ENCODE measurements at places on chromosomes 1 and 21.

GRCh38 chr1:183461350-183461749 lies 10.9 kb upstream of the SMG7 start:
- peak; percentile 2 for DNase-seq

DNA sequence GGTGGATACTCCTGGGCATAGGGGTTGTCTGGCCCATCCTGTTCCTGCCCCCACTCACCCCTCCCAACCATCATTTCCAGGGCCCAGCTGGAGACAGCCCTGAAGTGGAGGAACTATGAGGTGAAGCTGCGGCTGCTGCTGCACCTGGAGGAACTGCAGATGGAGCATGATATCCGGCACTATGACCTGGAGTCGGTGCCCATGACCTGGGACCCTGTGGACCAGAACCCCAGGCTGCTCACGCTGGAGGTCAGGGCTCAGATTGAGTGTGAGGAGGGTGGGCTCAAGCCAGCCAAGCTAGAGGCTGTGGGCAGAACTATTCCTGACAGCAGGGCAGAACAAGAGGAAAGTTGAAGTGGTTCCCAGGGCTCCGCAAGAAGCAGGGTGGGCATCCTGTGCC lies 14.2 kb downstream of the RHOC start:
- DNase-seq = no peak

DNA sequence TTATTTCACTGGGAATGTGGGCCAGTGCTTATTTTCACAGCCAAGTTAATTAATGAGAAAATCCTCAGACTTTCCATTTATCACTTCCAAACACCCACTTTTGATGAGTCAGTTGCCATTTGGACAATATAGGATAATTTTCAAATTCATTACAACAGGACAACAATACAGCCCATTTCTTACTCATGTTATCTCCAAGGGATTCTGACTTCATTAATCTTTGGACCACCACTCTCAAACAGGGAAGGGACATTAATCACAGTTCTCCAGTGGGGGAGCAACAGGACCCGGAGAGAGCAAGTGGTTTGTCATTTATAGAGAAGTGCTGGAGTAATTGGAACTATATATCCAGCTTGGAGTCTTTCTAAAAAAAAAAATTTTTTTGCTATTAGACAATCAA lies 38.7 kb downstream of the JUN start:
- no peak for DNase-seq

GRCh38 chr1:24705260-24706073 lies 39.8 kb upstream of the CLIC4 start:
- DNase-seq = peak; percentile 87

GRCh38 chr1:229158341-229158921 lies 112.5 kb upstream of the RAB4A start:
- peak; percentile 54 for DNase-seq

- no peak for DNase-seq
These were observed 12.8 kb upstream of the RIPK4 start for GRCh38 chr21:41779659-41780058.

DNA sequence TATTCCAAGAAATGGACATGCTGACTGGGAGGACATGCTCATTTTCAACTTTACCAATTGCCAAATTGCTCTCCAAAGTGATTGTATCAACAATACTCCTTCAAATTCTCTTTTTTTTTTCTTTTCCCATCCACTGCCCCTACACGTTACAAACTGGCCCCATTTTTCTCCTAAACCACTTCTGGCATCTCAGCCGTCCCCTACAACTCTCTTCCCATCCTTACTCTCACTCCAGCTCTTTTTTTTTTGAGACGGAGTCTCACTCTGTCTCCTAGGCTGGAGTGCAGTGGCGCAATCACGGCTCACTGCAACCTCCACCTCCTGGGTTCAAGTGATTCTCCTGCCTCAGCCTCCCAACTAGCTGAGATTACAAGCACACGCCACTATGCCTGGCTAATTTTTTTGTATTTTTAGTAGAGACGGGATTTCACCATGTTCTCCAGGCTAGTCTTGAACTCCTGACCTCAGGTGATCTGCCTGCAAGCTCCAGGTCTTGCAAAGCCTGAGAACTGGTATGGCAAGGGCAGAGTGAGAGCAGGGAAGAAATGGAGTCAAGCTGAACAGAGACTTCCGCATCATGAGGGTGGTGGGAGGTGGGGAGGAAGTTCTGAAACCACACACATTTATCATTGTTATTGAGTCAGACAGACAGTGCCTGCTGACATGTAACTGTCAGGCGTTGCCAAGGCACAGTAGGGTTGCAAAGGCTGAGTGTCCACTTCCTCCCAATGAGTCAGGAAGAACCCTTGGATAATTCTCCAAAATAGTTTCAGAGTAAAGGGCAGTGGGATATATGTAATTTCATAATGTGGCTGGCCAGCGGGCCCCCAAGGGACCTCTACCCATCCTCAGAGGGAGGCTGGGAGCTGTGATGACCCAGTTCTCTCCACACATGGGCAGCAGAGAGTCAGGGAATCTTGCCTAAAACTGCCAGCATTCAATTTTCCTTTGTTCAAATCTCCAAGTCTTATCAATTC lies 17.4 kb downstream of the CELA3A start:
- DNase-seq = peak; percentile 97

DNA sequence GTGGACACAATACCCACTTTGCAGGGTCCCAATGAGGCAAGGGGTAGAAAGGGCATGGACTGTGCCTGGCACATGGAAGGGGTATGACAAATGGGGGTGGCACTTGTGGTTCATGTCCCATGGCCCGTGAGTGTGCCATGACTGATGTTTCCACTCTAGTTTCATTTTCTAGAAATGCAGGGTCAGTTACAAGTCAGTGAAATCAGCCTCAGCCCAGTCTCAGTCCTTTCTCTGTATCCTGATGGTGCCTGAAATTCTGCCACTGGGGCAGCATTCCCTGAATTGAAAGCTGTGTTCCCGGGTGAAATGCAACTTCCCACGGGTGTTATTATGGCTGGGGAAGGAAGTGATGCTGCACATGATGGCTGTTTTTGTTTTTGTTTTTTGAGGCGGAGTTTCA lies 110.8 kb upstream of the ZBTB40 start:
- DNase-seq = no peak

DNA sequence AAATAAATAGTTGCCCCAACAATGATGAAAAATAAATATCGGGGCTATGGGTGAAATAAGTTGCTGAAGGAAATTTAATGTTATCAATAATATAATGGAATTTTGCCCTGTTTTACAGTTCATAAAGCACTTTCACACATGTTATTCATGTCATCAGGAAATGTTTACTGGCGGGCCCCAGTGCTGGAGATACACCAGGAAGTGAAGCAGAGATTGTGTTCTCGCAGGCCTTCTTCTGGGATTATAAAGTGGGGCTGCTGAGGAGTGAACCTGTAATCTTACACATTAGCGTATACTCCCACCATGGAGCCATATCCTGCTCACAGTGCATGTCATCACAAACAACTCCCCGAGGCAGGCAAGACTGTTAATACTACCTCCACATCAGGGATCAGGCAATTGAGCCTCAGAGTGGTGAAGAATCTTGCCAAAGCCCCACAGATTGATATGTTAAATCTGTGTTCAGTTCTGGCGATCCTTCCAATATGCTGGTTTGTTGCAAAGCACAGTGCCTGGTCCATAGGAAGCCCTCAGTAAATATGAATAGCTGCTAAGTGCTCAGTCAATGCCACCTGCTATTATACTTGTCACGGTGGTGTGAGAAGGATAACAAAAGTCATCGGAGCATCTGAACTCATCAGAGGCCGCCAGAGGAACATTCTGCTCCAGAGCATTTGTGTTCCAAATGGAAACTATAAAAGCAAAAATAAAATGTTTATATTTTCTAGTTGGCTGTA lies 104.4 kb upstream of the UBE2U start:
- DNase-seq = no peak

DNA sequence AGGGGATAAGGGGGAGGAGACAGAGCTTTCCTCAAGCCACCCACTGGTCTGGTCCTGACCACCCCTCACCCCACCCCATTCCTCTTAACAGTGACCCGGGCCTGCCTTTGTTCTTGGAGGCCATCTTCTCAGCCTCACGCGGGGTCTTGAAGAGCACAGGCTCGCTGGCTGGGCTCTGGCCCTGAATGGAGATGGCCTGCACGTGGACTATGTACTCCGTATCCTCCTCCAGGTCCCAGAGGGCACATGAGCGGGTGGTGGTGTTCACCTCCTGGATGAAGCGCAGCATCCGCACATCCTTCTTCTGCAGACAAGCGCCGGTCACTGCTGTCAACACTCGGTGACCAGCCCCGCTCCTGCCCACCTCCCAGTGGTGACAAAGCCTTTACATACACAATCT lies 2.6 kb downstream of the FNDC5 start:
- DNase-seq = no peak

DNA sequence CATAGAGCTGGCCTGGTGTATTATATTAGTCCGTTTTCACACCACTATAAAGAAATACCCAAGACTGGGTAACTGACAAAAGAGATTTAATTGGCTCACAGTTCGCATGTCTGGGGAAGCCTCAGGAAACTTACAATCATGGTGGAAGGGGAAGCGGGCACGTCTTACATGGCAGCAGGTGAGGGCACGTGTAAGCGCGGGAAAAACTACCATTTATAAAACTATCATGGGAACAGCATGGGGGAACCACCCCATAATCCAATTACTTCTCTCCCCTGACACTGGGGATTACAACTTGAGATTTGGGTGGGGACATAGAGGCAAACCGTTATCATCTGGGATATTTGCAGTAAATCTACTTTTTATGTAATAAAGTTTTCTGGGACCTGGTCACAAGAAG lies 6.8 kb downstream of the IER5 start:
- DNase-seq = no peak

DNA sequence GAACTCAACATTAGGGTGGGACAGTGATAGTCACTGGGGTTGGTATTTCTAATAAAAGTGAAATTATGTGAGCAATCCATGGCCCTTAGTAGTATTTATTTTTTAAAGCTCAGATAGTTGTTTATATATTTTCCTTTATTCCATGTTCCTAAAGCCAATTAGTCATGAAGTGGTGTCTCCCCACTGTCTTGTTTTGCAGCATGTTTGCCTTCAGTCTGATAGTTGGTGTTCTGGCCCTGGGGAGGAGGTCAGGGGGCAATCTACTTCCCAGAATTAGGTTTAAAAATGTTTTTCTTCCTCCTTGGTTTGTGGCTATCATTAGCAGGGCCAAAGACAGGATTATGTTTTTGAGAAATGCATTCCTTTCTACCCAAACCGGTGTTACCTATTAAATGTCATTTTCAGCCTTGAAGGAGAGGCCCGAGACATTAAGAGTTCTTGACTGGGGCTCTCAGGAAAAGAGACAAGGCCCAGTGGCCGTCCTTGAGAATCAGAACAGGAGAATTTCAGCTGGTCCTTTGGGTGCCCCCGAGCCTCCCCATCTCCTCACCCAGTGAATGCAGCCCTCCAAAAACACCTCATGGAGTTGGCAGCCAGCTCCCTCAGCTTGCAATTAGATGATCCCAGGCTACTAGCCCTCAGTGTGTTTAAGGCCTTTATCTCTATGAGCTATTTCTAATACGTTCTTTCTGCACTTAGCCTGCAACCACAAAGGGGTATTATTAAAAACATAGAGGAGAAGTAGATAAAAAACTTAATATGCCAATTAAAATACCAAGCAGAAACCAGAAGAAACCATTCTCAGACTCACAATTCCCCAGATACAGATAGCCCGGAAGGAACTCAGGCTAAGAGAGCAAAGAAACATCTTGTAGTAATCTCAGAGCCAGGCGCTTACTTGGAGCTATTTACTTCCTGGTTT lies 71.3 kb upstream of the NGF start:
- peak; percentile 50 for DNase-seq

DNA sequence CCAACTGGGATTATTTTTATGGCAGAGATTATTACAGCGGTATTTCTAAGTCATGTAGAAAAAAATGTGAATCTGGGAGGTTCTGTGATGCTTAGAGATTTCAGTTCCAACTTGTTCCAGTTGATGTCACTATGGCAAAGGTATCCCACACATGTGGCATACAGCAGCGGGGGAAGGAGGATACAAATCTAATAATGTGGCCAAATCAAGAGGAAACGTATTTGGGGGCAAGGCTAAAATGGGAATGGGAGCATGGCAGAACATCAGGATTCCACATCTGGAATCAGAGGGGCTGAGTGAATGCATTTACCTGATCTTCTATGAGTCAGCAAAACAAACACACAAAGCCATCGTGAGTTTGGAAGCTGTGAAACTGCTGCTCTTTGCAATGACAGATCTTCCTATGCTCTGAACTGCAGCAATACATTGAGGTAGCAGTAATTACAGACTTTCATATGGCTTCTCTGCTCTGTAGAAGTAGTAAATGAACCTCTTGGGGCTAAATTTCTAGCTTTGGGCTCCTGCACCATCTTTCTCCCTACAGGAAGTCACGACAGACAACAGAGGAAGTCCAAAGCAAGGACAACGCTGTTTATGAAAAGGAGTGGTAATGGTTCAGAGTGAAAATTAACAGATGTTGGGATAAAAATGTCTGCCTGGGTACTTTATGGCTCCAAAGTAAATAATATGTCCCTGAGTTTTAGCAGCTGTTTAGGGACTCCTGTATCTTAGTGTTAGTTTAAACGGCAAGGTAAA lies 55.5 kb downstream of the GABPA start:
- DNase-seq = peak; percentile 57

DNA sequence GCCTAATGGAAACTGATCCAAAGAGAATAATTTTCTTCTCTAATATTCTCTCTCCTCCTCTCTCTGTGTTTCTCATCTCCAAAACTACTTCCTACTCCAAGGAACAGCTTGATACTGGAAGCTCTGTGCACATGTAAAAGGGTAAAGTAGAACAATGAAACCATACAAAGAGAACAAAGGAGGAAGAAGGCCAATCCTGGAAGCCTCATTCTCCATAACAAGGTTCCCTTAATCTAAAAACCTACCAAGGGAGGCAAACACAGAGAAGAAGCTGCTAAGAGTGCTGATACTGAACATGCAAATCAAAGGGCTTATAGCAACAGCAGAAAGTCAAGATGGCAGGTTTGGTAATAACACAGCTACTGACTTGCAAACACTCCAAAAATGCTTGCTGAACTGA lies 44.4 kb downstream of the SIPA1L2 start:
- no peak for DNase-seq

- DNase-seq = peak; percentile 41
These were observed 56.9 kb downstream of the SLC45A1 start for GRCh38 chr1:8374812-8375211.

GRCh38 chr1:95113684-95114083 lies 3.5 kb upstream of the TLCD4 start:
- DNase-seq = no peak

GRCh38 chr1:205630241-205630640 lies 1.6 kb downstream of the ELK4 start:
- no peak for DNase-seq

DNA sequence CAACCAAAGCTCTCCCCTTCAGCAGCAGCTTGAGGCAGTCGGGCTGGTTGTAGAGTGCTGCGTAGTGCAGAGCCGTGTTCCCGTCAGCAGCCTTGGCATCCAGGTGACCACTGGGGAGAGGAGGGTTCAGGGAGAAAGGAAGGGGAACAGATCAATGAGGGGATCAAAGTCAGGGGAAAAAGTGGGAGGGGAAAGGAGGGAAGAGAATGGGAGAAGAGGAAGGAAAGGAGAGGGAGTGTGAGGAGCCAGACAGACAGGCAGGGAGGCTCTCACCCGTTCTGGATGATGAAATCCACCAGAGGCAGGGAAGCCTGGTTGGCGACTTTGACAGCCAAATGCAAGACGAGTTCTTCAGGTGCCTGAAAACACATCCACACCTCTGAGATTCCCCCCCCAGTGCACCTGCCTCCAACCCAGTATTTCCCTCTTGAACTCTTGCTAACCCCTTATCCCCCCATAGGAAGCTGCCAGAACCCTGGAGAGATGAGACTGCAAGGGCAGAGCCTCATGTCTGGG lies 9.8 kb upstream of the TCEA3 start:
- no peak for DNase-seq

- no peak for DNase-seq
These were observed 17.1 kb downstream of the COL18A1 start for GRCh38 chr21:45421846-45422775.

- no peak for DNase-seq
These were observed 4.7 kb upstream of the CD160 start for GRCh38 chr1:145714524-145715111.

All from fibroblast of upper back skin (primary cell).